ENCODE measurements at places on chromosomes 7 and 10.

DNA sequence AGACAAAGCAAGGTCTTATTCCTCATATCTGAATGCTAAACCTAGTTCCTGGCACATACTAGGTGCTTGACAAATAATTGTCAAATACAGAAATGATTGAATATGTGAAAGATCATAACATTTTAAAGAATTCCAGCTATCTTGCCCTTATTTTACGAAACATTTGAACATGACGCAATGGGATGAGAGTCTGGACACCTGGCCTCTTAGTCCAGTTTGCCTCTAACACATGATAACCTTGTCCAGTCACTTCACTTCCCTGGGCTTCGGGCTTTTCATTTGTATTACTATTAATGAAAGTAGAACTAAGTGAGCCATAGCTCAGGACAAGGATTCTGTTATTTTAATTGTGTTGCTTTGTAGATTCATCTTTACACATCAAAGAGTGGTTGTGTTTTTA lies 32.6 kb downstream of the PNLIPRP3 start:
- no peak for DNase-seq

DNA sequence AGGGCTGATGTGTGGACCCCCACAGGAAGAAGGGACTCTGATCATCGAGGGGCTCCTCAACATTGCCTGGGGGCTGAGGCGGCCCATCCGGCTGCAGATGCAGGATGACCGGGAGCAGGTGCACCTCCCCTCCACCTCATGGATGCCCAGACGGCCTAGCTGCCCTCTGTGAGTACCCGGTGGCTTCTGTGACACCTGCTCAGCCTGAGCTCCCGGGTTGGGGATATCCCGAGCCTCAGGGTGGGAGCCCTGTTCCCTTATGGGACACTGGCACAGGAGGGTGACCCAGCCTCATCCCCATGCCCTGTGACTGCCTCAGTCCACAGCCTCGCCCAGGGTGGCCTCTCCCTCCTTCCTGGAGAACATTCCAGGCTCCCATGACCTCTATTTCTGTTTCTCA lies 3.9 kb upstream of the DEPP1 start:
- no peak for DNase-seq

- no peak for DNase-seq
These were observed 906.2 kb downstream of the LRMDA start for GRCh38 chr10:76337641-76338040.

GRCh38 chr7:113504142-113504541 lies 385.8 kb upstream of the SMIM30 start:
- DNase-seq: no peak

DNA sequence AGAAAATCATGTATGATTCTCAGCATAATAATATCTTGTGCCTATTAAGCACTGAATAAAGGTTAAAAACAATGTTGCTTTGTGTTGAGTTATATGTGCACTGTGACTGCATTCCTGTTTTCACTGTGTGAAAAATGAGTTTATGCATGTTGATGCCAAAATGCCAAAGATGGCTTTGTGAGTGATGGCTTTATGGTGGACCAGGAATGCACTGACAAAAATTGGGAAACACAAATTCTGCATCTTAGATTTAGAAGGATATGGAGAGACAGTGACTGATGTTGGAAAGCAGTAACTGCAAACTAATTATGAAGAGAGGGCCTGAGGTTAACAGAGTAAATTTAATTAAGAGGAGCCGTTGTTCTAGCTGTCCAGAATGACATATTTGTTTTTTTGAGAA lies 440.4 kb downstream of the KIF20B start:
- no peak for DNase-seq

GRCh38 chr7:590731-591551 lies 71.3 kb upstream of the PDGFA start:
- peak; percentile 57 for DNase-seq

- no peak for DNase-seq
These were observed 257.3 kb downstream of the LRMDA start for GRCh38 chr10:75688506-75689300.

DNA sequence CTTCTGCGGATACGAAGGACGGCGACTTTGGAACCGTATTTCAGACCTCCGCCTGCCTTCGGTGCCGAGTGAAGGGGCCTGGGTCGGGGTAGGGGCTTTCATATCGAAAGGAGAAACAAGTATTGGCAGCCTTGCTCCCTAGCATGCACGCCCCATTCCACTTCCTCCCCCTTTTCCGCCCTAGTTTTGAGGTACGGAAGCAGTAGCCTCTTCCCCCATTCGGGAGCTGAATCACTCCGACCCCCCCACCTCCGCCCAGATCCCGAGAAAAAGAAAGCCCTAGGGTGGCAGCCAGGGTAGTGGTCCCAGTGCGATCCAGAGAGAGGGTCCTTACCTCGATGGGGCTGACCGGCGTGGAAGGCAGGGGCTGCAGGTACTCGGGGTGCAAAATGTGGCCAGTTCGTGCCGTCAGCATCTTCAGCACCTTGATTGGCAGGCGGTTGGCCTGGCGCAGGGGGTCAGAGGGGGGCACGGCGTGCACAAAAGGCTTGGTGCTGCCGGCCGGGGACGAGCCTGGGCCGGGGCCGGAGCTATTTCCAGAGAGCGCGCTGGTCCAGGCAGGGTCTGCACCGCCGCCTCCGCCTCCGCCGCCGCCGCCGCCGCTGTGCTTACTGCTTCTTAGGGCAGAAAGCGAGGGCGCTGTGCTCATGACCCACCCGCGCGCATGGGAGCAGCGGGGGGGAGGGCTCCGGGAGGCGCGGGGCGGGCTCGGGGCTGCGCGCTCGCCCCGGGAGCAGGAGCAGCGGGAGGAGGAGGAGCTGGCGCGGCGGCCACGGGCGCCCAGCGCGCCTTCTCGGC lies 594 bp downstream of the ZNF503 start:
- peak; percentile 67 for DNase-seq

- no peak for DNase-seq
These were observed 15.5 kb upstream of the PTPRN2 start for GRCh38 chr7:158602905-158603772.

DNA sequence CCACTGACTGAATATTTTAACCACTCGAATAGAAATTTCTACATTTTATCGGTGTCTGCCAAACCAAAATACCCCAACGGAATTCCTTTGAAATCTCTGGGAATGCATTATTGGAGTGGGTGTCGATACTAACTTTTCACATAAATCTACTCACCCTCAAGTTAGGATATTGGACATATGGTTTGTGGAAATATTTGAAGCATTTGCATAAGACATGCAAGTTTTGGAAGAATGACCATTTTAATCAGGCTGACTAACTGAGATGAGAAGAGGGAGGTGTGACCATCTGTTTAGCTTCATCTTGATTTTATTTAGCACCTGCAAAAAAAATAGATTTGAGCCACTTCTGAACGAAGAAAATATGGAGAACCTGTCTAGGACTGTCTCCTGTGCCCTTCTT lies 61.2 kb downstream of the KLF6 start:
- no peak for DNase-seq

DNA sequence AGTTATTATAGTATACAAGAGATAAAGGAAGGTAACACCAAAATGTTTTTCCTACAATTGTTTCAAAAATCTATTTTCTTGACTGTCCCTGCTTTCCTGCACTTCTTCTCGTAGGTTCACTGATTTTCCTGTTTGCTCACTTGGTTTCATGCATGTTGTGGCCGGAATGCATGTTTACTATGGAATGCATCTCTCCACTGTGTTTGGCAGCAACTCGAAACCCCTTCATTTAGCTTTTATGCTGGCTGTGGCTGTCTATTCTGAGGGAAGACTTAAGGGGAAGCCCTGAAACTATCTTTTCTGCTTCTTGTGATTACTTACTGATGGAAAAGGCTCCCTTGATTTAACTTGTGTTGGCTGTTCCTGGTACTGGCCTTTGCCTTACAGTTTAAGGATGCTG lies 120.3 kb downstream of the NRG3 start:
- no peak for DNase-seq

DNA sequence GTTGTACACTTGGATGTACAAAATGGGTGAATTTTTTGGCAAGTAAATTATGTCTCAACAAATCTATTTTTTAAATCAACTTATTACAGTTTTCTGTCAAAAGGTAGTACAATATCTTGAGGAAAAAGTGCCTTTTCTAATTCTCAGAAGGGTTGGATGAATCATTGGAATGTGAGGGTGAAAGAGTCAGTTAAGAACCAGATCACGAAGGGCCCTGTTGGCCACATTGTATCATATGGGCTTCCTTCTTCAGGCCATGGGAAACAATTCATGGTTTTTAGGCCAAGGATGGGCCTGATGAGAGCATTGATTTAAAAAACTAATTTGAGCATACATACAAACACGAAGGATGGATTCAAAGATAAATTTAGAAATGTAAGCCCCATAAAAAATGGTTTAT lies 503.7 kb downstream of the TNS3 start:
- DNase-seq: no peak

GRCh38 chr7:68440866-68441265 lies 1157.4 kb upstream of the AUTS2 start:
- no peak for DNase-seq

GRCh38 chr7:42961170-42961569 lies 29.0 kb downstream of the MRPL32 start:
- no peak for DNase-seq
